Non-pigmented ciliary epithelial cell (primary cell): ENCODE measurements at places on chromosomes 4 and X.

GRCh38 chr4:73499996-73500765, 18.6 kb downstream of the AFM start:
- DNase-seq: no peak

GRCh38 chr4:151908201-151908600, 147.4 kb upstream of the GATB start:
- DNase-seq: no peak

GRCh38 chrX:152878976-152879755, 18.7 kb upstream of the ZNF185 start:
- no peak for DNase-seq

DNA sequence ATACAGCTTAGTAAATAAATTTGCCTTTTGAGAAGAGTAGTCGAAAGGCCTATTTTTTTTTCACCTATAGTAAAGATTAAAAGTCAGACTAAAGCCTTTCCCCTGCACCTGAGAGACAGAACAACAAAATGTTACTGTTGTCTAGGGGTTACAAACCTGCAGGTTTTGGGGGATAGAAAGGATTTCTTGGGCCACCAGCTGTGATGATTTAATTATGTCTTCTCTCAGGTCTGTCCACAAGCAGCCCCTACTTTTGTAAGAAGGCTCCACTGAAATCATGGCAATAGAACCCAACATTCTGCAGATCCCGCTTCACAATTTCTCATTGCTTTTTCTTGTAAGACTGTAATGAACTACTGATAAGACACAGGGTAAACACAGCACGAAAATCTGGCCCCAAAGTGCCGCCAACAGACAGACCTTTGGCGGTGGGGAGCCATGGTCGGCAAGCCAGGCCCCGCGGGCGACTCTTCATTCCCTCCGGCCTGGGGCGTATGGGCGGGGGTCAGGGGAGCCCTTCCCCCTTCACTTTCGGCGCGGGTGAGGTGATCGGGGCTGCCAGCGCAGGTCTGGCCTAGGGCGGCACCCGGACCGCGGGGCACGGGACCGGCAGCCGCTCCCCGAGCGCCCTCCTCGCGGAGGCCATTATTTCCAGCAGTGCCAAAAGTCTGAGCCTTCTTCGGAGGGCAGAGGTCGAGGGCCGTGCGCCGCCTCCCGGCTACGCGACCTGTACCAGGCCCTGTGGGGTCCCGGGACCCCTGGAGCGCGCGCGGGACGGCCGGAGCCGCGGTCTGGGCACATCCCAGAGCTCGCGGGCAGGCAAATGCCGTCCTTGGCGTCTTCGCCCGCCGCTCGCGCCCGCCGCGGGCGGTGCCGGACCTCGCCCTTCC, 812 bp upstream of the KDM6A start:
- DNase-seq: no peak

DNA sequence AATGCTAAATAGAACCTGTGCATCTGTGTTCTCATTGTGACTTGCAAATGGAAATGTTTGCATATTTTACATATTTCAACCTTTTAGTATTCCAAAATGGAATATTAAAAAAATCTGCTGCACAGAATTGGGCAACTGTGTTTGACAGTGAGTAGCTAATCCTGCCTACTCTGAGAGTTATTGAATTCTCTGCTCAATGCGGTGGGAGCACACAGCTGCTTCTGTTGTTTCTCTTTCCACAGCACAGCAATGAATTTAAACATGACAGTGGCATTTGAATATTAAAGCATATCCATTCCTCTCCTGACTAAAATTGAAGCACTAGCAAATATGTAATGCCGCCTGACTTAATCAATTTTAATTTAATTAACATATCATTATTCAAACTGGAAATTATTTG, 366.6 kb downstream of the GASK1B start:
- DNase-seq: no peak

GRCh38 chrX:16185725-16186136, 18.4 kb downstream of the MAGEB17 start:
- DNase-seq: peak; percentile 53

DNA sequence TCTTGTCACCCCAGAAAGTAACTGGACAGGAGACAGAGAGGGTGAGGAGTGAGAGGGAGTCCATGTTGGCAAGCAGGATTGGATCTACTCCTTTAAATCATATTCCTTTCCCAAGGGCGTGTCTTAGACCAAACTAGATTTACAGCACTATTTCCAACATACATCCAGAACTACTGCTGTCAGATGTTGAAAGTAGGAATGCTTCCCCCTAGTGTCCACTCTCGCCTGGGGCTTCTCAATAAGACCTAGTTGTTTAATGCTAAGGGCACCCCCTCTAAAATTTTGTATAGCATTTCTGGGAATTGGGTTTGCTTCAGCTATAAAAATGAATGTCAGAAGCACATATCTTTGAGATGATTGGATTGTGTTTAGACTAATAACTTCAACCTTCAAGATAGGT, 13.3 kb downstream of the OFD1 start:
- no peak for DNase-seq

DNA sequence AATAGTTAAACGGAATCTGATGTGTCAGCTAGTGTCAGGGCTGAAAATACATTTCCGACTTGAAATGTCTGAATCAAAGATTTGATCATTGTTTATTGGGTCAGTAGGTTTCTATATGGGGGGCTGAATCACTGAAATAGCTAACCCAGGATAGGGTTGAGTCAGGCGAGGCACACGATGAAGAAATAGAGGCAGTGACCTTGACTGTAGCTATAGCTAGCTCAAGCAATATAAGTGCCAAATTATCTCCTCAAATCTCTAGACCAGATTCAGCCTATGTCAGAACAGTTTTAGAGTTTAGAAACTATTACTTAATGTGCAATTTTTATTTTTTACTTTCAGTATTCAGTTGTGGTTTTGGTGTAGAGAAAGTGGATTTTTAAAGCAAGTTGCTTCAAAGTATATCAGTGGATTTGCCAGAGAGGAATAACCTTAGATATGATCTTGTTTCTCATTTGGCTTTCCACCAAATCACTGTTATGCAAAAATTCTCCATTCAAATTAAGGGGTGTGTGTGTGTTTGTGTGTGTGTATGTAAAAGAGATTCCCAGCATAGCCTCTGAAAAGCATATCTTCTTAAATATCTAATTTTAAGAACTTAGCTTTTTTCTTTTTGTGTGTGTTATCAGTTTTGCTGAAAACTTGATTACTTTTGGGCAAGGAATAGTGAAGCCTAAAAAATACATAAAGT, 100.3 kb upstream of the RPL34 start:
- no peak for DNase-seq

GRCh38 chr4:137531168-137531985, 917 bp downstream of the PCDH18 start:
- DNase-seq: no peak

DNA sequence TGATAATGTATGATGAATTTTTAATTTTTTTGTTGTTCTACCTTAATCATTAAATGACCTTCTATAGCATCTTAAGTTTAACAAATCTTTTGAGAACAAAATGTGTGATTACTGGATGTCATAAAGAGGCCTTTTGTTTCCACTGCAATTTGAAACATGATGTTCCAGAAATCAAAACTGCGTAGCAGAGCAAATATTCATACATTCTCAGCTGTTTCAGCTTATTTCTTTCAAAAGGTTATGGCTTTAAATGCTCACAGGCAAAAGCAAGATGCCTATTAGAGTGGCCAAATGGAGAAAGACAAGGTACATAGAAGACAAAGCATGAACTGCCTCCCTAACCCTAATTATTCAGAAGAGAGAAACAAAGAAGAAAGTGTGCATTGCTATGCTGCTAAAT, 233.0 kb upstream of the SLC7A11 start:
- DNase-seq: no peak

- DNase-seq: no peak
Measured at GRCh38 chr4:120299631-120300030, 233.0 kb upstream of the MAD2L1 start.

- DNase-seq: peak; percentile 73
Measured at GRCh38 chr4:57020467-57021101, 41.9 kb downstream of the POLR2B start.

- no peak for DNase-seq
Measured at GRCh38 chr4:163172647-163173046, 6.0 kb upstream of the NAF1 start.

- no peak for DNase-seq
Measured at GRCh38 chr4:185145572-185145971, 2.5 kb downstream of the SLC25A4 start.

- DNase-seq: no peak
Measured at GRCh38 chr4:184281231-184282139, 63.8 kb upstream of the ENPP6 start.

DNA sequence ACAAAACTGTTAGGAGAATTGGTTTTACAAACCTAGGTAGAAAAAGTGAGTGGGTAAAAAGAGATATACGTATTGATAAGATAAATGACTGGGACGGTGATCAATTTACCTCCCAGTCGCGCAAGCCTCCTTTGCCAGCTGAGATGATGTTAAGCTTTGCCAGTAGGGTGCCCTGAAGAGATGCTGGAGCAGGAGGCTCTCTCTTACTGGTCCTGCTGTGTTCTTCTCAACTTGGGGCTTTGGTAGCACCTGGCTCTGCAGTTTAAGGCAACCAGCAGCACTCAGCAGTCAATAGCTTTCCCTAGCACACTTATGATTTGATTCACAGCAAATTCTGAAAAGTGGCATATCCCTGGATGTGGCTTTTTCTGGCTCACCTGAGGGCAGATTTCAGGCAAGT, 1461.7 kb downstream of the ADGRL3 start:
- no peak for DNase-seq

GRCh38 chr4:73446336-73446938, 10.4 kb downstream of the AFP start:
- DNase-seq: no peak

DNA sequence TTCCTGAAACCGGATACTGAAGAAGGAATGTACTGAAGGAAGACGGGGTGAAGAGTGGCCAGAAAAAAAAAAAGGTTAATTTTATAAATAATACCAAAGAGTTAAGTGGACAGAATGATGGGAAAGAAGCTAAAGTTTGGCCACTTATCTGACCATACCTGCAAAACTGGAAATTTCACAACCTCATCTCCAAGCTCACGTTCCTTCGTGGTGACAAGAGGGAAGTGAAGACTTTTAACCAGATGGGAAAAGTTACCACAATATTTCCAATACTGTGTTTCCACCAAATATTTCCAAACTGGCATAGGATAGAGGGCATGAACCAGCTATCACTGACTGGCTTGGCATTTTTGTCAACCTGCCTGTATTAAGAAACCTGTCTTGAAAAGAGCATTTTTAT, 56.4 kb downstream of the MAML3 start:
- no peak for DNase-seq

DNA sequence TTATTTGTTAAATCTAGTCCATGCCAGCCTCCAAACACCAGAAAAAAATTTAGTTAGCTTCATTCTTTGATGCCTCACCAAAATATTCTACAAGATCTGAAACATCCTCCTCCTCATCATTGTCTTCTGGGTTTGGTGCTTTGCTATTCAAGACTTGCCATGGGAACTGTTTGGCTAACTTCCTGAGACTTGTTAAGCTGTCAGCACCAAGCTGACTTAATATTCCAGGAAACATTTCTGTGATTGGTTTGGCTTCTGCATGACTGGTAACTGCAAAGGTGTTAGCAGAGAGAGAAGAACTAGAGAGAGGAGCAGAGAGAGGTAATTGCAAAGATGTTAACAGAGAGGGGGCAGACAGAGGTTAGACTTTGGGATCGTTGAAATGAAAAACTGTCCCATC, 101.3 kb downstream of the PALLD start:
- DNase-seq: no peak

DNA sequence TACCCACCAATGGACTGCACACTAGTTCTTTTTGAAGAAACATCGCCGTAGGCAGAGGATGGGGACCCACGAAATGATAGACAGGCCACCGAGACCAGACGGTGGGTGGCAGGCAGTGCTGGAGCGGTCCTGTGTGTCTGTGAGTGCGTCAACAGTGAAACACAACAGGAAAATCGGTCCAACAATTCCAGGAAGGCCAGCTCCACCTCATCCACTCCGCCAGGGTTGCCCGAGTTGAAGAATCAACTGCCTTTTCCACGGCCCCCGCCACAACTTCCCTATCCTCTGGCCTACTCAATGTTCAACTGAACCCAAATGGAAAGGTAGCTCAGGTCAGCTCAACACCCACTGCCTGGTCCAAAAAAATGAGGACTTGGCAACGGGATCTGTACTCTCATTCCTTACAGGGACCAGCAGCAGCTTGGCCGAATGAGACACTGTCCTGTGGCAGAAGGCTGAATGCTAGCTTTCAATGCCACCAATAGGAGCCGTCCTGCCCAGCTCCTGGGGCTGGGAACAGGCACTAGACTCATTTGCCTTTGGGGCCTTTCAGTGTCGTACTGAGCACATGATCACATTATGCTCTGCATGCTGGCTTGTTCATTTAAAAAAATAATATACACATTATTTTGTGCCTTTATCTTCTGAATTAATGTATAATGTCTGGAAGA, 43.5 kb downstream of the MID1 start:
- no peak for DNase-seq

GRCh38 chr4:142696334-142697122, 149.6 kb downstream of the INPP4B start:
- no peak for DNase-seq

- DNase-seq: no peak
Measured at GRCh38 chr4:98546910-98547594, 111.4 kb downstream of the TSPAN5 start.

DNA sequence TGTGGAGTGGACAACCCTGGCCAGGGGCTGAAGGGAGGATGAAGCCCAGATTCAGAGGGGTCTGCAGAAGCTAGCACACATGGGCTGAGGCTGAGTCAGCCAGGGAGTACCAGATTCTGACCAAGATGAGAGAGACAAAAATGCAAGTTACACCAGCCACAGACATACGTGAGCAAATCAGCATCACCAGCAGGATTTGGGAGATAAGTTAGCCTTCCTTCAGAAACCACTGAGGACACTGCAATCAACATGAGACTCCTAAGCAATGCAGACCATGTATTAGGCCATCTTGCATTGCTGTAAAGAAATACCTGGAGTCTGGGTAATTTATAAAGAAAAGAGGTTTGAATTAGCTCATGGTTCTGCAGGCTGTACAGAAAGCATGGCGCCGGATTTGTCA, 57.0 kb upstream of the PAGE5 start:
- DNase-seq: no peak

DNA sequence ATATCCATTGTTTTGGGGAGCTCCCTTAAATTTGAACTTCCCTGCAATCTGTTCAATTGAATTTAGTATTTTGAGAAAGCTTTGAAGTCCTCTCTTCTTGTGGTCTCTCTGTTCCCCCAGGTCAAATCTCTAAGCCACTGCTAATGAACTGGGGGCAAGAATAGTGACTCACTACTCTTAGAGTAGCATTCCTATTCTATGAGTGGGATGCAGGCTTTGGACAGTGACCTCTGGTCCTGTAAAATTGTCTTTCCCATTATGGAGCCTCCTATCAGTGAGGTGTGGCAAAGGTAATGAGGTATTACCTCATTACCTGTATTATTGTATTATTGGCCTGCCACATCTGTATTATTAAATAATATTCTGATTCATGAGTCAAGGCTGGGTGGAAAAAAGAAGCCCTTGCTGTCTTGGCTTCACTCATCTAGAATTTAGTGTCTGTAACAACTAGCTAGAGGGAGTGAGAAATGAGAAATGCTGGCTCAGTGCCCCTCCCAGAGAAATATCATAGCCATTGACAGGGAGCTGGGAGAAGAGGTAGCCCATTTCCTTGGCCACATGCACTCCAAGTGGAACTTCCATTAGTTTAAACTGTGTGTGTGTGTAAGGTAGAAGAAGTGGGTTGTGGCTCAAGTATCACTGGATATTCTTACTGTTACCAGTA, 393.9 kb upstream of the CTSO start:
- no peak for DNase-seq

GRCh38 chrX:125710403-125711062, 390.9 kb downstream of the TEX13C start:
- DNase-seq: no peak
